Keratinocyte (primary cell): ENCODE measurements at places on chromosomes 3 and 15. TPM values are rescaled to one million over a fixed set of nuclear protein-coding genes. Genes with fewer than 3 reads are reported as not detected.

Gene GMNC
- 0.04 TPM in 1 of 3 replicates, not detected in the others for polyA plus RNA-seq

Gene AMT
- polyA plus RNA-seq = 2.8 to 9.0 TPM (median 7.1 TPM) in 3 replicates

Gene WNT7A
- polyA plus RNA-seq = 13.0 to 36.7 TPM (median 20.3 TPM) in 3 replicates

Gene NOX5
- 0.09 to 0.18 TPM (median 0.16 TPM) in 3 replicates for polyA plus RNA-seq

Gene CPB1
- not detected in 3 replicates for polyA plus RNA-seq

Gene ACSBG1
- polyA plus RNA-seq = 0.01 to 0.06 TPM in 2 of 3 replicates, not detected in the other

Gene EAF2
- polyA plus RNA-seq = 3.1 to 4.4 TPM (median 3.3 TPM) in 3 replicates

Gene TNFAIP8L3
- polyA plus RNA-seq = 0.51 to 0.85 TPM (median 0.52 TPM) in 3 replicates

Gene KIF7
- 0.54 to 0.82 TPM (median 0.75 TPM) in 3 replicates for polyA plus RNA-seq

Gene CPEB1
- 0.09 to 0.18 TPM (median 0.16 TPM) in 3 replicates for polyA plus RNA-seq

Gene KBTBD8
- 4.2 to 7.5 TPM (median 5.2 TPM) in 3 replicates for polyA plus RNA-seq

Gene SERPINI2
- not detected in 3 replicates for polyA plus RNA-seq

Gene PPP4R2
- 19.2 to 46.6 TPM (median 19.3 TPM) in 3 replicates for polyA plus RNA-seq

Gene ATP13A3
- polyA plus RNA-seq = 55.9 to 103 TPM (median 85.5 TPM) in 3 replicates
